ENCODE measurements at places on chromosomes 6 and 20. TPM values are rescaled to one million over a fixed set of nuclear protein-coding genes. Genes with fewer than 3 reads are reported as not detected.
A peak's percentile ranks its signal among the peaks of the same experiment; 100 is the strongest.

GRCh38 chr20:24955045-24955444, 6.0 kb downstream of the CST7 start:
- peaks cover 36% of the 10 kb centered on the region for H3K36me3 ChIP-seq
- H3K4me3 ChIP-seq: no peak overlapping the region
- peak; percentile 40 for DNase-seq
- H3K27ac ChIP-seq: peak overlapping the region; percentile 10
- no peaks in the 10 kb centered on the region for H3K27me3 ChIP-seq

DNA sequence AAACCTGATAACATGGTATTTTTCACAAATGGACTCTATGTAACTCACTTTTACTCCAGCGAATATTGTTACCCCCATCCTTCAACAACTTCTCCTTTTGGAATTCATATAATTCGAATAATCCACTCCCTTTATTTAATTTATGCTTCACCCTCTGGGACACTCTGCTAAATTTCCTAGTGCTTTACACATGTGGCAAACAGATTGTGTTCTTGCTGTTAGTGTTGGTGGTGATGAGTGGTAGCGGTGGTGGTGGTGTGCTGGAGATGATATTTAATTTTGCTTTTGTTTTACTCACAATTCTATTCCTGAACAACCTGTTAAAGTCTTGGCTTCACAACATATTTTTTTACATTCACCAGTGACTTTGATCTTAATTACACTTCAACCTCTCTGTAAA, 32.8 kb downstream of the HTR1B start:
- no peak overlapping the region for H3K27ac ChIP-seq
- no peaks in the 10 kb centered on the region for H3K27me3 ChIP-seq
- H3K36me3 ChIP-seq: no peaks in the 10 kb centered on the region
- no peaks in the 10 kb centered on the region for H3K4me1 ChIP-seq

DNA sequence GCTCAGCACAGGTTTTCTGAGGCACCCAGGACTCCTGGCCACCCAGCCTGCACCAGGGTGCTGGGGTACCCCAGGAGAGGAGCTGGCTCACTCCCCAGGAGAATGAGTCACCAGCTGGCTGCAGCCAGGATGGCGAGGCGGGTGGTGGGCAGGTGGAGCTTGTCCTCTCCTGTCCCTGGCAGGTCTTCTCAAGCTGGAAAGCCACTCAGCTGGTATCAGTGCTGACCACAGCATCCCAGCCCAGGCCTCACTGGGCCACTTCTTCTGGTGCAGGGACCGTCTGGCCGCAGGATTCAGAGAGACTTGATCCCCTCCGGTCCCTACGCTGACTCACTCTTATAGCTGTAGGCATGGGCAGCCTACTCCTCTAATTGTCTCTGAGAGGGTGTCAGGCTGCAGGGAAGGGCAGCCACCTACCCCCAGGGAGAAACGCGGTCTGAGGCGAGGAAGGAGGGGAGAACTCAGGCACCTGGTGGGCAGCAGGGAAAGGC, 22.2 kb downstream of the TFEB start:
- H3K4me1 ChIP-seq: peaks cover 64% of the 10 kb centered on the region
- no peaks in the 10 kb centered on the region for H3K27me3 ChIP-seq
- no peak for DNase-seq

GRCh38 chr20:22729616-22730236, 145.4 kb upstream of the FOXA2 start:
- no peak for DNase-seq
- no peaks in the 10 kb centered on the region for H3K4me1 ChIP-seq
- no peaks in the 10 kb centered on the region for H3K36me3 ChIP-seq

The C6orf52 gene
- polyA plus RNA-seq: 2.8 TPM

DNA sequence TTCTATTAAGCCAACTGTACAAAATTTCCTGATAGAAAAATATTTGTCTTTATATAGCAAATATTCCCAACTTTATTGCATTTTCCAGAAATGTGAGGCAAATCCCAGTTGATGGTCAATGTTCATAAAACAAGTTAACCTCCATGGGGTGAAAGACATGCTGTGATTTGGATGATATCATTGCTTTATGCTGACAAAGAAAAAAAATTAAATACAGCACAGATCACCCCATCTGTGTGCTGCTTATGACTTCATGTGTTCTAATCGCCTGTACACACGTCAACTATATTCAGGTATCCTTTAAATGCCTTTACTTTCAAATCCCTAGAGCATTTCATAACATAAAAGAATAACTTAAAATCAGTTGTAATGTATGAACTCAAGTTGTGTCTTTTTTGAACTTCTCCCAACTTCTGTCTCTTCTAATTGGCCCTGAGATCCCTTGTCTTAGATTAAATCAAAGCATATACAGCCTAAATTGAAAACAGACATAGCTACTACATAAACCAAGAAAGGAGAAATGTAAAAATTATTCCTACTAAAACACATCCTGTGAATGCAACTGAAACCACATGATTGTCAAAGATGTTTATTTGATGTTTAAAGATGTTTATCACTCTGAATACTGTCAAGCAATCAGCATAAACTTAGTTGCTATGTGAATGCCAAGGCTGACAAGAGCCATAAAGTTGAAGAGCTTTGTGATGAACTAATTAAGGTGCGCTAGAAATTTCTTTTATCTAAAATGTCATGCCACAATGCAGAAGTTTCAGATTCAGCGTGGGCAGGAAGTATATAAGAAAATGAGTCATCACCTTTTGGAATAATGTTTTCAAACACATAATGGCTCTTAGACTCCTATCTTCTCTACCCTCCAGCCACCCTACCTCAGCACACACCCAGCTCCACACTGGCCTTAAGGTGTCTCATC, 68.7 kb downstream of the FILIP1 start:
- no peaks in the 10 kb centered on the region for H3K27me3 ChIP-seq
- no peak overlapping the region for H3K27ac ChIP-seq
- DNase-seq: no peak
- H3K4me3 ChIP-seq: no peak overlapping the region

GRCh38 chr6:168311410-168312124, 8.0 kb downstream of the DACT2 start:
- no peak overlapping the region for H3K4me3 ChIP-seq
- H3K36me3 ChIP-seq: peaks cover 50% of the 10 kb centered on the region
- H3K27ac ChIP-seq: no peak overlapping the region
- H3K27me3 ChIP-seq: peaks cover 1% of the 10 kb centered on the region
- DNase-seq: no peak
- H3K4me1 ChIP-seq: no peaks in the 10 kb centered on the region

The PRRT1 gene
- polyA plus RNA-seq: 4.7 TPM

- no peak overlapping the region for H3K27ac ChIP-seq
- H3K4me1 ChIP-seq: no peaks in the 10 kb centered on the region
- H3K36me3 ChIP-seq: no peaks in the 10 kb centered on the region
- no peaks in the 10 kb centered on the region for H3K27me3 ChIP-seq
- no peak overlapping the region for H3K4me3 ChIP-seq
These were observed 57.5 kb upstream of the BHLHE23 start for GRCh38 chr20:63064310-63064709.

DNA sequence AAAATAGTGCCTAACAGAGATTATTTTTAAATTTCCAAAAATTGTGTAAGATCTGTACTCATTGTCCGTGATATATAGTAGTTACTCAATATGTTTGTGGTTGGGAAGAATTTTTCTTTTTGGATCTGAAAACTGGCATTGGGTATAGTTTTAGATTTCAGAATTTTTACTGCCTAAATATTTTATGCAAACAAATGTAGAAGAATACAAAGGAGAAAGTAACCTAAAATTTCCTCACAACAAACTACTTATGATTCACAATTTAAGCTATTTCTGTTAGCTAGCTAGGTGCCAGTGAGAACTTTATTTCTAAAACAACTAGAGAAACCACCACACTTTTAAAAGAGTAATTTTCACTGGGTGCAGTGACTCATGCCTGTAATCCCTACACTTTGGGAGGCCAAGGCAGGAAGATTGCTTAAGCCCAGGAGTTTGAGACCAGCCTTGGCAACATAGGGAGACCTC, 38.8 kb downstream of the SESN1 start:
- no peak overlapping the region for H3K27ac ChIP-seq
- H3K4me1 ChIP-seq: no peaks in the 10 kb centered on the region
- DNase-seq: no peak

DNA sequence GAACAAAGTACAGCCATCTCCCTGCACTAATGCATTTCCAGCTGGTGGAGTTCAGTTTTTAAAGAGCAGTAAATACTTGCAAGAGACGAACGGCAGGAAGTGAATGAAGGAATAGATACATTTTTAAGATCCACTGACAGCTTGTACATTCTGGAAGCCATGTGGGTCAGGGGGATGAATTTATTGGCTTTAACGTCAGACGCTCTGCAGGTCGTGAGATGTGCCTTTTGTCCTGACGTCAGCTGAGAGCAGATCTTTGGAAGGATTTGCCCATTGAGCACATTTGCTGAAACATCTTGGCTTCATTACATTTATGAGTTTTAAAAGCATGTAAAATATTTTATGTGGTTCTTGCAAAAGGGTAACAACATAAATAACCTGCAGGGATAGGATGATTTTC, 29.5 kb upstream of the SALL4 start:
- no peaks in the 10 kb centered on the region for H3K27me3 ChIP-seq
- H3K4me1 ChIP-seq: no peaks in the 10 kb centered on the region
- no peak overlapping the region for H3K27ac ChIP-seq
- no peak for DNase-seq
- no peaks in the 10 kb centered on the region for H3K36me3 ChIP-seq
